Thoracic aorta (tissue), 2 donors: ENCODE measurements at places on chromosomes 6 and 20.

DNA sequence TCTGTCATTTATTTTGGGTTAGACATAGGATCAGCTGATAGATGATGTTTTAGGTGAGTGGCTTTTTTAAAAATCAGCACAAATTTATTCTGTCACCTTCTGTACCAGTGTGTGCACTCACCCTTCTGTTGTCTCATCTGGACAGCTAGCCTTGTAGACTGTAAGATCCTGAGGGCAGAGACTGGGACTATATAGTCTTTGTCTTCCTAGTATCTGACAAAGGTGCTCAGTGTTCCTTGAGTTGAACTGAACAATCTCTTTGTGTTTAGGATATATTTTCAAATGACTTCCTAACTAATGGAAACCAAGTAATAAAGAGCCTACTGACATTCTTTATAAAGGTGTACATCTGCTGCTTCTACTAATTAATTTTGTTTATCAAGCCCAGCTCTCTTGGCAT is 3.0 kb downstream of the DCBLD1 start:
- no peak for DNase-seq

- no peak for DNase-seq
Measured at GRCh38 chr6:28742668-28743270, 181.0 kb downstream of the TRIM27 start.

GRCh38 chr20:50636601-50637540 is 54.5 kb downstream of the RIPOR3 start:
- DNase-seq, result no peak

DNA sequence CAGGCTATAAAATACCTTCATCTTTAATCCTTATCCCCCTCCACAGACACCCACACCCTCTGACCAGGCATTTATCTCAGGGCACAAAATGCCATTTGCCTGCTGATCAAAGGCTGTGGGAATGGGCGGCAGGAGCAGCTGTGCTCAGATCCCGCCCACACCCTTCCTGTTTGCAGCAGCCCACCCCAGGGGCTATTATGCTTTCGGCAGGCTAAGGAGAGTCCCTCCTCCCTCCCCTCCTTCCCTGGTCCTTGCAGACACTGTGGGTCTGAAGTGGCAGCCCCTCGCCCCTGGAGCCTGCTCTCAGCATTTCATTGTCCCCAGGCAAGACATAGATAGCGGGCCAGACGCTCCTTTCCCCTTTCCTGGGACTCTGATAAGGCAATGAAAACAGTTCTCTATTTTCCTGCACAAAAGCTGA is 220.8 kb upstream of the HEY2 start:
- DNase-seq, result no peak

- DNase-seq, result no peak
Measured at GRCh38 chr20:15289337-15289736, 951.9 kb upstream of the FLRT3 start.

DNA sequence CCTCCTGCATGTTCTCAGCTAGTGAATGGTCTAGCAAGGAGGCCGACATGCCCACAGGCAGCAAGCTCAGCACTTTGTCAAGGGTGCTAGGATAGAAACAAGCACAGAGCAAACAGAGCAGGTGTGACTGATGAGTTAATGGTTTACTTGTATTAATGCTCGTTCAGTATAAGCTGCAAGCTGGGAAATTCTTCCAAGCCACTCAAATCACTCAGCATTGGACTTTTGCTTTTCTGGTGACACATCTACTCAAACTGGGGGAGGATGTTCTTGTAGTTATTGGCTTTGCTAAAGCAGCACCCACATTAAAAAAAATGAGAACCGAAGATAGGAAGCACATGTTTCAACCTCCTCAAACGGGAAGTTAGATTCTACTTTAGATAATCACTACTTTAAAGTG is 43.1 kb upstream of the NEDD9 start:
- no peak for DNase-seq

GRCh38 chr6:25181923-25182322 is 97.3 kb upstream of the CARMIL1 start:
- no peak for DNase-seq

DNA sequence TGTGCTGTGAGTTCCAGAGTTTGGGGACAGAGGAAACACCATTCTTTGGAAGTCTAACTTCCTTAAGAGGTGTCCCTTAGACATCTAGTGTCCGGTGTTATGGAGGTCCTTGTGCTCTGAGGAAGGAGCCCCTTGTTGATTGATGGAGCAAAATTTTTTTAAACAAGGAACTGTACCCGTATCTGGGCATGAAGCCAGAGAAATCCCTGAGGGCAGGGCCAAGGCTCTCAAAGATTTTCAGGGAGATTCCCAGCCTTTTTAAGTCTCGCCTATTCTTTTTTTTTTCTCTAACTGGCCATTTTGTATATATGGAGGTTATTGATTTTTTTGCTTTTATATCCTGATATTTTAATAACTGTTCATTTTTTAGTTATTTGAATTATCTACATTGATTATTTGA is 45.9 kb downstream of the TRIM38 start:
- DNase-seq, result no peak

GRCh38 chr6:48626421-48626820 is 515.4 kb upstream of the PTCHD4 start:
- DNase-seq, result no peak

DNA sequence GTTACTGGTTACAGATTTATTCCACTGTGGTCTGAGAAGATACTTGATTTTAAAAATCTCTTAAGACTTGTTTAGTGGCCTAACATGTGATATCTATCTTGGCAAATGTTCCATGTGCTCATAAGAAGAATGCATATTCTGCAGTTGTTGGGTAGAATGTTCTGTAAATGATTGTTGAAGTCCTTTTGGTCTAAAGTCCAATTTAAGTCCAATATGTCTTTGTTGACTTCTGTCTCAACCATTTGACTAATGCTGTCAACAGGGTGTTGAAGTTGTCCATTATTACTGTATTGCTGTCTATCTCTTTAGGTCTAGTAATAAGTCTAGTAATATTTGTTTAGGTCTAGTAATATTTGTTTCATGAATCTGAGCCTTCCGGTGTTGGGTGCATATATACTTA is 387.8 kb upstream of the RUNX2 start:
- DNase-seq, result no peak

- no peak for DNase-seq
Measured at GRCh38 chr20:62824476-62825332, 7.9 kb downstream of the COL9A3 start.

DNA sequence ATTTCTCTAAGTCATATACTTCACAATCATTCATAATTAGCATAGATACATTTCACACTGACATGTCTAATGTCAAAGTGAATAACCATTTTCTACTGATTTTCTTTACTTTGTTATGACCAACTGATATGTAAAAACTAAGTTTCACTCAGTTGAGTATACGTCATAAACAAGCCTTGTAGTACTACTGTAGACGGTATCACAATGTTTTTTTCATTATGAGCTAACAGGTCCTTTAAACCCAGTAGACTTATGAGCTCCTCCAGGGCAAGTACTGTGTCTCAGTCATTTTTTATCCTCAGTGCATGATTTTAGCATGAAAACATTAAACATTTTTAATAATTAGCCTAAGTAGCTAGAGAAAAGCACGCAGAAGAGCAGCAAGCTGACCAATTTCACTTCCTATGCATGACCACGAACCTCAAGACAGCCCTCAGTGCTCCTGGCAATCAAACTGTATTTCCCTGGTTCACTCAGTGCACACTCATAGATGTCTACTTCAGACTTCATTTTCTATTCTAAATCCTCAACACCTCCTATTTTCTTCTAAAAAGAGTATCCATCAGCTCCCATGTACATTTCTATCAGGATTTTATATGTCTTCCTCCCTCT is 32.0 kb upstream of the TFAP2D start:
- no peak for DNase-seq

GRCh38 chr6:106339334-106340029 is 13.9 kb upstream of the ATG5 start:
- no peak for DNase-seq

DNA sequence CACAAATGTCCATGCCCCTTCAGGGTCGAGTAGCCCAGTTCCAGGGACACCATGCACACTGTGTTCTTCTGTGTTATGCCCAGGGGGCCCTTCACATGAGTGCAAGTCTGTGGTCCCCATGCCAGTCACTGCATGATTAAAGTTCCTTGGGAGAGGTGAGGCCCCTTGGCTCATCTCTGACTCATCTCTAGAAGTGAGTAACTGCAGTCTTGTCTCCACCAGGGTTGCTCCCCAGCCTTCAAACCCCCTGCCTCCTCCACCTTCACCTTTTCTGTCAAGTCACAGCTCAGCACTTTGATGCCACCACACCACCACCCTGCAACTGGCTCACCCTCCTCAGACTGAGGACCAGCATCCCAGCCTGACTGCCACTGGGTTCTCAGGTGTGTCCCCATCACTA is 161.7 kb downstream of the UNC5CL start:
- no peak for DNase-seq

DNA sequence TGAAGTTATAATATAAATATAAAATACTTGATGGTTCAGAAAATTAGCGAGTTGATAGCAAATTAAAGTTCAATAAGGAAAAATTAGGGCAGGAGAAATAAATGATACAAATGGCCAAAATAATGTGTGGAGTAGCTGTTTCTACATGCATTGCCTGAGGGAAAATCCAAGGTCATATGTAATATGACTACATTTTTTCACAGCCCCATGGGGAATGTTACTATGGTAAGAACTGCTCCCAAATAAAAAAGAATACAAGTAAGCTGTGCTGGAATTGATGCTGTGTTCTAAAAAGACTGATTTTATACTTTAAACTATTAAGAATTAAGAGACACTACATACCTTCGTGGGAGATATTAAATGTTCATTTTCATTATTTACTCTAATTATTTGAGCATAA is 34.1 kb downstream of the MEI4 start:
- DNase-seq, result no peak

- no peak for DNase-seq
Measured at GRCh38 chr6:166764473-166765233, 137.6 kb upstream of the RPS6KA2 start.

- DNase-seq, result no peak
Measured at GRCh38 chr20:63923651-63924050, 28.7 kb downstream of the DNAJC5 start.

- DNase-seq, result no peak
Measured at GRCh38 chr20:53853111-53853713, 217.2 kb downstream of the BCAS1 start.

DNA sequence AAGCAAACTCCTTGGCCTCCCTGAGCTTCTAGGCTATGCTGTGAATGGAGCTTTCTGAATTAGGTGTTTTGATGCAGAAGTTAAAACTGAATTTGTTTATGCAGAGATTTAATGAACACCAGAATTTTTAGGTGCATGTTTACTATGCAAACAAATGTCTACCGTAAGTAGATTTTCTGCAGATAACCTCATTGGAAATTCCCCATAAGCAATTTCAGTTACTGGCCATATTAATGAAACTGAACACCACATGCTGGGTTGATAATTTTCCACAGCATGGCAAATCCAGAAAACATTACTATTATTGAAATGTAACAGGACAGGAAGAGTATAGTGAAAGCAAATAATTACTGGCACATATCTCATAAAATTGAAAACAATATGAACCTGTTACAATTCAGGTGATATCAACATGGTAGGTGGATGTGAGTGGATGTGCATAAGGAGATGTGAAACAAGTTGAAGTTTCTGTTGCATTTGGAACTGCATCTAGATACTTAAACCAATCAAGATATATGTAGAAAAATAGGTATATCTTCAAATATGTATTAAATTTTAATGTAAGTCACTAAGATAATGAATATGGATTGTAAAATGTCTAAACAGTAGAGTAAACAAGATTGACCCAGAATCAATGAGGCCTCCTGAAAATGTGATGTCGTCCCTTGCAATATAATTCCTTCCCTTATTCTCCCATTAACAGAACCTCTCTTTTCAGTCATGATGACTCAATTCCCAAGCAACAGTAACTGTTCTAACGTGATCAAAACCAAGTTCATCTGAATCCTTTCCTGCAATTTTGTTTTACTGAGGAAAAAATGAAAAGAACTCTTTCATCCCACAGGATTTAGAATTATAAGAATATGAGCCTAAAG is 11.0 kb downstream of the PTCHD4 start:
- no peak for DNase-seq

- DNase-seq, result no peak
Measured at GRCh38 chr6:14775528-14775927, 470.3 kb upstream of the JARID2 start.

DNA sequence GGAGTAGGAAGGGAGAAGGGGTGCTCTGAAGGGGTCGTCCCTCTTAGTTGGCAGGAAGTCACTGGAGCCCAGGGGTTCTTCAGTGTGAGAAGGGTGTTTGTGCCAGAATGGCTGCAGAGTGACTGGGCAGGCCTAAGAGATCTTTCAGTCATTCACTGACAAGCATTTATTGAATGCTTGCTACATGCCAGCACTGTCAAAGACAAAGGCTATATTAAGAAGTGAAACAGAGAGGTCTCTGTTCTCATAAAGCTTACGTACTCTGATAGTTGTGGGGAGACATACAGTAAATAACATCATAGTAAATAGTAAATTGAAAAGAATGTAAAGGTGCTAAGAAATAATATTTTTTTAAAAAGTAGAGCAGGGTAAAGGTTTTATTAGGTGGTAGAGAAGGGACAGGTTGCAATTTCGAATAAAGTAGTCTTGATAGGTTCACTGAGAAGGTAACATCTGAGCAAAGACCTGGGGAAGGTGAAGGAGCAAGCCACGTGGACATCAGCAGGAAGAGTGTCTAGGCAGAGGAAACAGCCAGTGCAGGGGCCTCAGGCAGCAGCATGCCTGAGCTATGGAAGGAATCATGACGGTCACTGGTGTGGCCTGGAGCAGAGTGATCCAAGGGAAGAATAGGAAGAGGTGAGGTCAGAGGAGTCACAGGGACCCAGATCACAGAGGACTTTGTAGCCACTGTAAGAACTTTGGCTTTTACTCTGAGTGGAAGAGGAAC is 36.3 kb upstream of the RNF8 start:
- no peak for DNase-seq

GRCh38 chr20:11193241-11193640 is 519.4 kb upstream of the JAG1 start:
- DNase-seq, result no peak

DNA sequence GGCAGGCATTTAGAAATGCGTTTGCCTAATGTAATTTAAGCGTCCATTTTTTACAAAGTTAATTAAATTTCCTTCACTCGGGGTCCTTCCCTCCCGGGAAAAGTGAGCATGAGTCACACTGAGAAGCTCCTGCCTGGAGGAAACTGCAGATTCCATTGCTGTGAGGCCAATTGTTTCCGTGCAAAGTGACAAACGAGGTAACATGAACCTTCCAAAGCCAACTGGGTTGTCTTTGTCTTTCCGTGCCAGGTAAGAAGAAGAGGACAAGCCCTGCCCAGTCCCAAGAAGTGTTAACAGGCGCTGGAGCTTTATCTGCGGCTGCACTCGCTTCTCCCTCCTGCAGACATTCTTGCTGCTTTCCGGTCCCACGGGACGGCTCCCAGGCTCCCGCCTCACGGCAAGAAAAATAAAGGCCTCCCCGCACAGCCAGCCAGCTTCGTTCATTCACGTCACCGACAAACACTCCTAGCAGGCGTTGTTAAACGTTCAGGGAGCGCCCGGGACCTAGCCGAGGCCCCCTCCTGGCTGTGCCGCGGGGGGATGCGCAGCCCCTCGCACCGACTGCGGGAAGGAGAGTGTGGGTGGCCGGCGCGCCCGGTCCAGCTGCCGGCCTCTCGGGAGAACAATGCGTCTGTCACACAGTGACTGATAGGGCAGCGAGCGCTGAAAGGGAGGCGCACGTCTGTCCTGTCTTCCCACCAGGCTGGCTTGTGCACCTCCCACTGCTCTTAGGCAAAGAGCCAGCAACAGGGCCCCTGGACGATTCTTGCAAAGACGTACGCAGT is 61.5 kb upstream of the HDDC2 start:
- DNase-seq, result no peak

GRCh38 chr6:67231092-67231491 is 1404.0 kb upstream of the ADGRB3 start:
- no peak for DNase-seq

- no peak for DNase-seq
Measured at GRCh38 chr6:163750431-163751031, 336.0 kb downstream of the QKI start.

- no peak for DNase-seq
Measured at GRCh38 chr20:52365688-52366087, 174.1 kb upstream of the ZFP64 start.
